ENCODE measurements at places on chromosomes 7 and 10.
A peak's percentile ranks its signal among the peaks of the same experiment; 100 is the strongest.

GRCh38 chr7:150580638-150581394 is 13.6 kb downstream of the GIMAP4 start:
- no peak for ATAC-seq
- peaks cover 6% of the 10 kb centered on the region for H3K4me1 ChIP-seq
- H3K36me3 ChIP-seq = no peaks in the 10 kb centered on the region
- no peak overlapping the region for H3K27ac ChIP-seq
- H3K27me3 ChIP-seq = peaks cover 61% of the 10 kb centered on the region

GRCh38 chr10:1824928-1825327 is 87.6 kb upstream of the ADARB2 start:
- peaks cover 27% of the 10 kb centered on the region for H3K27me3 ChIP-seq
- no peaks in the 10 kb centered on the region for H3K36me3 ChIP-seq
- peaks cover 10% of the 10 kb centered on the region for H3K4me1 ChIP-seq
- no peak overlapping the region for H3K4me3 ChIP-seq
- ATAC-seq = peak; percentile 78

- peak overlapping the region; percentile 93 for H3K27ac ChIP-seq
- peaks cover 56% of the 10 kb centered on the region for H3K4me1 ChIP-seq
- H3K36me3 ChIP-seq = no peaks in the 10 kb centered on the region
Observed at GRCh38 chr10:22722626-22723169, 8.3 kb upstream of the PIP4K2A start.

- H3K27me3 ChIP-seq = no peaks in the 10 kb centered on the region
- peaks cover 14% of the 10 kb centered on the region for H3K36me3 ChIP-seq
- H3K4me1 ChIP-seq = no peaks in the 10 kb centered on the region
- H3K4me3 ChIP-seq = no peak overlapping the region
- H3K27ac ChIP-seq = no peak overlapping the region
Observed at GRCh38 chr10:87750001-87750671, 67.9 kb downstream of the ATAD1 start.

DNA sequence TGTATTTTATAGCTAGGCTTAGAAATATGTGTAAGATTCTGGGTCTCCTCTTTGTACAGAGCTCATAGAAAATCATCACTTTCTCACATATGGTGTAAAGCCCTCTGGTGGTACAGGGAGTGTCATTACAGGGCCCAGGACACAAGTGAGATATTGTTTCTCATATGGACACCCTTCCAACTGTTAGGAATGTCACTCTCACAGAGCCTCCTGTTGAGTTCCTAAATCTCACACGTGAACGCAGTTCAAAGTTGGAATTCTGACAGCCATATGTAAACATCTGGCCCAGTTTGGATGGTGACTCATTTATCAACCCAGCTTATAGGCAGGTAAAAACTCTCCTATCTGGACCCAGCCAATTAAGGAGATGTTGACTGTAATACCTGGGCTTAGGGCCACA is 35.4 kb upstream of the ZNF107 start:
- H3K4me1 ChIP-seq = peaks cover 8% of the 10 kb centered on the region
- H3K36me3 ChIP-seq = no peaks in the 10 kb centered on the region

DNA sequence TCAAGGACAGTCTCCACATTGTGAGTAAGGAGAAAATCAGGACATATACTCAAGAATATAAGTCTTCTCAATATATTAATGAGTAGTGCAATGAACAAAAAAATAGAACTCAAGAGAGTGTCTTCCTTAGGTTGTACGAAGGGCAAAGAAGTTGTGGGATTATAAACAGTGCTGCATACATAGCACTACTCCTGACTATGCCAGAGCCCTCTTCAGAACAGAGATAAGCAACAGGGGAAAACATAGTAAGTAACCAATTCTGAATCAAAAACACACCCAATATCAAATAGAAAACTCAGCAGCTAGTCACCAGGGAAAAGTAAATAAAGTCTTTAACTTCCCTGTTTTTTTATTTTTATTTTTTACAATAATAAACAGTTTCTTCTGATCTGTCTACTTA is 10.6 kb downstream of the ARHGAP21 start:
- no peak overlapping the region for H3K27ac ChIP-seq
- no peaks in the 10 kb centered on the region for H3K27me3 ChIP-seq
- H3K4me1 ChIP-seq = peaks cover 21% of the 10 kb centered on the region
- ATAC-seq = no peak
- no peaks in the 10 kb centered on the region for H3K36me3 ChIP-seq

- peak overlapping the region; percentile 98 for H3K27ac ChIP-seq
- peaks cover 30% of the 10 kb centered on the region for H3K36me3 ChIP-seq
- peaks cover 39% of the 10 kb centered on the region for H3K4me1 ChIP-seq
- no peak for ATAC-seq
- H3K27me3 ChIP-seq = no peaks in the 10 kb centered on the region
- peak overlapping the region; percentile 96 for H3K4me3 ChIP-seq
Observed at GRCh38 chr10:94361171-94361794, 1.5 kb downstream of the NOC3L start.

- ATAC-seq = peak; percentile 60
- no peak overlapping the region for H3K27ac ChIP-seq
- peaks cover 55% of the 10 kb centered on the region for H3K27me3 ChIP-seq
- H3K36me3 ChIP-seq = no peaks in the 10 kb centered on the region
- peaks cover 8% of the 10 kb centered on the region for H3K4me1 ChIP-seq
- H3K4me3 ChIP-seq = no peak overlapping the region
Observed at GRCh38 chr7:29189743-29190201, 4.8 kb upstream of the CHN2 start.

DNA sequence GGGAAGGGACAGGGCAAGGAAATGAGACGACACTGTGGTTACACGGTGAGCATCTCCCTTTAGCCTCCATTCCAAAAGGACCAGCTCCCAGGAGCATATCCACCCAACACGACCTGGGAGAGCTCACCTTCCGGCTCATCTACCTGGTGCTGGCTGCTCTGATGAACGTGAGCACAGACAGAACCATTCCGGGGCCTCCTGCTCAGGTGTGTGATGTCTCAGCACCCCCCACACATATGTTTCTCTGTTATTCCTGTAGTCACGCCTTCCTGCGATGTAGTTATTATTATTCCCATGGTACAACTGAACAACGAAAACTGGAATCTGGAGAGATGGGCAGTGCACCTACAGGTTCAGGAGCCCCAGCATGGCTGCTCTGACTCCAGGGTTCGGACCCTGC is 20.5 kb upstream of the GPR26 start:
- ATAC-seq = no peak
- H3K4me3 ChIP-seq = no peak overlapping the region
- no peaks in the 10 kb centered on the region for H3K4me1 ChIP-seq

DNA sequence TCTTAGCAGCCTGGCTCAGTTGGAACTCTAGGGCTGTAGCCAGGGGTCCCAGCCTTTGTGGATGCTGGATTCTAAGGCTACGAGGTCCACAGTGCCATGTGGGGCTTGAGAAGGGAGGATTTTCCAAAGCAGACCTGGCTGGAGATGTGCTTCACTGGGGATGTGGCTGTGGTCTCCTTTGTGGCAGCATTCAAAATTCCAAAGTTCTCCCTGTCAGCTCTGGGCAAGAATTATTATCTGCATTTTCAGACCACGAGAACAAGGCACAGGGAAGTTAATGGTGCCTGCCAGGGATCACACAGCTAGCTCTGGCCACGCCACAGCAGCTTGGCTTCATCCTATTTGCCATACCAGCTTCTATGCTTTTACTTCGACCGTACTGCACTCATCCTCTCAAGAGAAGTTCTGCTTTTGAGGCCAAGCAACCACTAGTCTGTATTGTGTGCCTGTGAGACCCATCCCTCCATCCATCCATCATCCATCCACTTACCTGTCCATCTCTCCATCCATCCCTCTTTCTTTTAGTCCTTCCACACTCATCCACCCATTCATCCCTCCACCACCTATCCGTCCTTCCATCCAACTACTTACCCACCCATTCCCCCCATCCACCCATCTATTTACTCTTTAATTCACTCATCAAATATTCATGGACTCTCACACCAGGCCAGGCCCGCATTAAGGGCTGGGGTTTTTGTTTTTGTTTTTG is 71.5 kb downstream of the ZMIZ1 start:
- H3K27ac ChIP-seq = no peak overlapping the region
- peaks cover 6% of the 10 kb centered on the region for H3K36me3 ChIP-seq
- no peak overlapping the region for H3K4me3 ChIP-seq
- H3K27me3 ChIP-seq = peaks cover 42% of the 10 kb centered on the region
- H3K4me1 ChIP-seq = peaks cover 17% of the 10 kb centered on the region
- no peak for ATAC-seq

DNA sequence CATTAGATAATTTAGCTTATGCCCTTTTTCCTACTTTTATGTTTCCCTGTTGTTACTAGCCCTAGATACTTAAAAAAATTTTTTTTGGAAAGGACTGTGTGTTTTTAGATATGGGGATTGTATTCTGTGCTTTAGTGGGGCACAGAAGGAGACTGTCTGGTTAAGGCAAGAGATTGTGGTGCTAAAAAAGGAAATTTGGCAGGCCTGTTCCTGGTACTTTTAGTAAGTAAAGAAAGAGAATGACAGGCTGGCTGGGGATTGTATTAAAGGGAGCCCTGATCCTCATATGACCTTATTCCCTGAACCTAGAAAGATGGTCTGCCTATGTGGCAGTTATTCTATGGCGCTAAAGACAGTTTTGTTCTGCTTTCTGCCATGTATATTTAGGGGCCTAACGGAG is 74.8 kb downstream of the AUTS2 start:
- no peak overlapping the region for H3K27ac ChIP-seq
- H3K36me3 ChIP-seq = no peaks in the 10 kb centered on the region
- no peaks in the 10 kb centered on the region for H3K27me3 ChIP-seq
- no peak overlapping the region for H3K4me3 ChIP-seq
- H3K4me1 ChIP-seq = peaks cover 22% of the 10 kb centered on the region
- ATAC-seq = no peak

- no peak for ATAC-seq
- H3K27ac ChIP-seq = no peak overlapping the region
- no peak overlapping the region for H3K4me3 ChIP-seq
- H3K4me1 ChIP-seq = peaks cover 44% of the 10 kb centered on the region
- no peaks in the 10 kb centered on the region for H3K27me3 ChIP-seq
- peaks cover 35% of the 10 kb centered on the region for H3K36me3 ChIP-seq
Observed at GRCh38 chr10:110992006-110992800, 72.8 kb downstream of the SHOC2 start.

DNA sequence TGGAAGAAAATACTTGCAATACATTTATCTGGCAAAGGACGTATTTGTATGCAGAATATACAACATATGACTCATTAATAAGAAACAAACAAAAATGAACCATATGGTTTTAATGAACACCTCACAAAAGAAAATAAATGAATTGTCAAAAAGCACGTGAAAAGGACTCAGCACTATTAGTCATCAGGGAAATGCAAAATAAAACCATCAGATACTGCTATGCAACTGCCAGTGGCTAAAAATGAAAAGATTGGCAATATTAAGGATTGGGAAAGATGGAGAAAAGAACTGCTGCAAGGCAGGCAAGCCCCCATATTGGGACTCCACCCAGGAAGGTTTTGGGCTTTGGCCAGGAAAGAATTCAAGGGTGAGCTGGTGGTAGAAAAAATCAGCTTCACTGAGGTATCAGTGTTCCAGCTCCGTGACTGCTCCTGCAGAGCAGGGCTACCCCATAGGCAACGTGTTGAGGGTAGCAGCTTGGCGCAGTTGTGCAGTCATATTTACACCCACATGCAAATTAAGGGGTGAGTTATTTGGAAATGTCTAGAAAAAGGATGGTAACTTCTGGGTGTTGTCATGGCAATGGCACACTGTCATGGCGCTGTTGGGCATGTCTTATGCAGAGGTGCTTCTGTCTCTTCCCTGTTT is 72.7 kb downstream of the CUBN start:
- peaks cover 8% of the 10 kb centered on the region for H3K36me3 ChIP-seq
- no peak overlapping the region for H3K4me3 ChIP-seq
- H3K4me1 ChIP-seq = no peaks in the 10 kb centered on the region
- no peak for ATAC-seq
- H3K27me3 ChIP-seq = no peaks in the 10 kb centered on the region

- H3K4me1 ChIP-seq = peaks cover 31% of the 10 kb centered on the region
- peak overlapping the region; percentile 76 for H3K27ac ChIP-seq
- H3K4me3 ChIP-seq = no peak overlapping the region
- no peaks in the 10 kb centered on the region for H3K36me3 ChIP-seq
Observed at GRCh38 chr10:93266858-93267257, 193.2 kb downstream of the CYP26A1 start.

- no peak for ATAC-seq
- H3K36me3 ChIP-seq = no peaks in the 10 kb centered on the region
- no peak overlapping the region for H3K27ac ChIP-seq
- H3K27me3 ChIP-seq = no peaks in the 10 kb centered on the region
- H3K4me3 ChIP-seq = no peak overlapping the region
Observed at GRCh38 chr7:42426163-42426562, 189.2 kb upstream of the GLI3 start.

- no peak overlapping the region for H3K4me3 ChIP-seq
- no peaks in the 10 kb centered on the region for H3K4me1 ChIP-seq
Observed at GRCh38 chr7:118158766-118159165, 25.2 kb upstream of the LSM8 start.

- no peak overlapping the region for H3K4me3 ChIP-seq
- H3K27me3 ChIP-seq = peaks cover 46% of the 10 kb centered on the region
- H3K4me1 ChIP-seq = peaks cover 6% of the 10 kb centered on the region
- no peak for ATAC-seq
Observed at GRCh38 chr10:122475591-122476332, 14.4 kb downstream of the HTRA1 start.

DNA sequence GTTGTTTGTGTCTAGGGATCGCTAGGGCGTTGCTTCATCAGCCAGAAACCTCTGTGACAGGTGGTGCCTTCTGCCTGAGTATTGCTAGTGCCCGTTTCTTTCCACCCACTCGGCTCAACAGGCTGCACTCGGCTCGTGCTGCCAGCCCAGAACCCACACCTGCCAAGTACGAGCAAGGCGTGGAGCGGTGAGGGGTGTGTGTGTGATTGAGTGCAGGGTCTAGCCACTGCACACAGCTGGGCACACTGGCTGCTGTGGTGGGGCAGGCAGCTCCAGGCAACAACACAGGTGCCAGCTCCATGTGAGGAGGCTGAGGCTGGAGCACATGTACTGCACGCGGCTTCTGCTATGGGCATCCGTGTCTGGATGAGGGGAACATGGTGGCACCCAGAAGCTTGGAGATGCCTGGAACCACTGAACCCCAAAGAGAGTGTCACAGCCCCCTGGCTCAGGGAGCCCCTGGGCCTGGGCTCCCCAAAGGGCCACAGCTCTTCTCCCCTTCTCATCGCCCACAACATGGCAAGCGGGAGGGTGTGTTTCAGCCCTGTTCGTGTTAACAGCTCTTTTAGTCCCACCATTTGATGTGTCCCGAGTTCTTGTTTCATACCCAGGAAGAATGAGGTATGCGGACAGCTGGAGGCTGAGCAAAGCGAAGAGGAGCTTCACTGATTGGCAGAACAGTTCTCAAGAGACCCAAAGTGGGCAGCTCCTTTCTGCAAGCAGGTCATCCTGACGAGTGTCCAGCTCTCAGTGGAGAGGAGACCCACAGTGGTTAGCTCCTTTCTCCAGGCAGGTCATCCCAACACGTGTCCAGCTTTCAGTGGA is 78.1 kb downstream of the HDAC9 start:
- peak; percentile 76 for ATAC-seq
- peak overlapping the region; percentile 69 for H3K27ac ChIP-seq

DNA sequence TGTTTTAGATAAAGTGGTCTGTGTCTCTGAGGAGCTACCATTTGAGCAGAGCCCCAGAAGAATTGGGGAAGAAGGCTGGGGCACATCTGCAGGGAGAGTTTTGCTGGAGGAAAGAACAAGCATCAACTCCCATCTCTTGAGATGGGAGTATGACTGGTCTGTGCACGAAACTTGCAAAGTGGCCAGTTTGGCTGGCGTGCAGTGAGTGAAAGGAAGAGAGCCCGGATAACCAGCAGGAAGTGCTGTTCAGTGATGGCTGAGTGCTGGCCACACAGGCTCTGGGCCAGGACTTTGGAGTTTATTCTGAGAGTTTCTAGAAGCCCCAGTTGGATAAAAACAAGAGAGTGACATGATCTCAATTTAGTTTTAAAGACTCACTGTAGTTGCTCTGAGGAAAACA is 34.4 kb upstream of the SVIL start:
- no peaks in the 10 kb centered on the region for H3K36me3 ChIP-seq
- no peaks in the 10 kb centered on the region for H3K27me3 ChIP-seq
- no peak for ATAC-seq
- no peak overlapping the region for H3K27ac ChIP-seq
- H3K4me3 ChIP-seq = no peak overlapping the region

Measured in stimulated activated memory B cell treated with anti-CD40 and anti-IgM and Interleukin-4, amounts not matched to agents 10 μg/mL and 1 μg/mL and 100 μg/mL, for 72 hours (primary cell).